B cell (primary cell): ENCODE measurements at places on chromosomes 7 and 10.

DNA sequence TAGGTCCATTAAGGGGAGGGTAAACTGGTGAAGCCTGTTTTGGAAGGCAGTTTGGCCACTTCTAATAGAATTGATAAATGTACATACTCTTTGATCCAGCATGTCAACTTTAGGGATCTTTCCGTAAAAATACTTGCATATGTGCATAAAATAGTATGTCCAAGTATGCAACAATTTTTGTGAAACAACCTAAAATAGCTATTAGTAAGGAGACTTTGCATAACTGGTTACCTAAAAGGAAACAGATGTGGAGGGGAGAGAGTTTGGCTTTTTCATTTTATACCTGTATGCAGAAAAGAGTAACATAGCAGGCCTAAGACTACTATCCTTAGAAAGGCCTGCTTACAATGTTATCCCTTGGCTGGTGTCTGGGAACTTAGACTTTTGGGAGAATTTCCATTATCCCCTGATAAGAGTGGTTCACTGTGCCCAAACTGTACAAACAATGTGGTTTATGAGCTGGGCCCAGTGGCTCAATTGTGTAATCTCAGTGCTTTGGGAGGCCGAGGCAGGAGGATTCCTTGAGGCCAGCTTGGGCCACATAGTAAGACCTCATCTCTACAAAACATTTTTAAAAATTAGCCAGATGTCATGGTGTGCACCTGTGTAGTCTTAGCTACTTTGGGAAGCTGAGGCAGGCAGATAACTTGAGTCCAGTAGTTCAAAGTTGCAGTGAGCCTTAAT, 21.3 kb downstream of the PTPN12 start:
- no peak for DNase-seq

DNA sequence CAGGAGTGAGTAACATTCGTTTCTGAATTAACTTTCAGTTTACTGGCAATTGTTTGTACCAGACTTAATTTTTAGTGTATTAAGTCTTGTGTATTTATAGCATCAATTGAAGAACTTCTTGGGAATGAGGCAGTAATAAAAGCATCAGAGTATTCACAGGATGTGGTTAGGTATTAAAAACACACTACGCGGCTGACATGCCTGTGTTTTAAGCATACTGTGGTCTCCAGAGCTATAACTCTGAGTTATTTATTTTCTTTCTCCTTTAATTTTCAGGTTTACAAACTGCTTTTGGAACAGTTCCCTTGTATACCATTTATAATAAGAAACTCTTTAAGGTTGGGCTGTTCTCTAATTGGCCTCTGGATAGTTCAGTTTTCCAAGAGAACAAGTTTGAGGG, 626.1 kb upstream of the NRG3 start:
- DNase-seq = no peak

GRCh38 chr10:125199270-125199669, 38.9 kb upstream of the CTBP2 start:
- no peak for DNase-seq

DNA sequence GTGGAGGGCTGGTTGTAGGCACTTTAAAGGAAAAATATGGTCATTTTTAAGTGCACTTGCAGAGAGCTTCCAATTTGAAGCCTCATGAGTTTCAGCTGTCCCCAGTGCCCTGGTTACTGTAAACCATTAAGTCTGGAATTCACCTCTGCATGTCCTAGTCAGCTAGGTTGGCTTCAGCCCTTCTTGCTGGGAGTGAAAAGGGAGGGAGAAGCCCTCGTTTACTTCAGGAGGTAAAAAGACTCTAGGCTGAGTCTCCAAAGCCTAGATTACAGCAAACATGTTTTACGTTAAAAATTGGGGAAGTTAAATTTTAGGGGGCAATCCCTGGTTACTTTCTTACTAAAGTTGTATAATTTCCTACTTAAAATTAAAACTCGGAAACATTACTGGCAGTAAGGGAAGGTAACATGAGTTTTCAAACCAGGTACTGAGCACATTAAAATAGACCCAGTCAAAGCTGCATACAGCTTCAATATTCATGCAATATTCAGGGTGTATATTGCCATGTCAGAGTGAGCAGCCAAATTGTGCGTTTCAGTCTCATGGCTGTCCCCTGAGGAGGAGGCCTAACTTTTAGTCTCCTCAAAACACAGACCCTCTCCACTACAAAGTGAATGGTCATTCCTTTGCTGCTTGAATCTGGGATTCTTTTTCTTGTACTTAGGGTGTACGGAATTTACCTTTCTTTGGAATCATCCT, 156.7 kb downstream of the PRKG1 start:
- DNase-seq = no peak

DNA sequence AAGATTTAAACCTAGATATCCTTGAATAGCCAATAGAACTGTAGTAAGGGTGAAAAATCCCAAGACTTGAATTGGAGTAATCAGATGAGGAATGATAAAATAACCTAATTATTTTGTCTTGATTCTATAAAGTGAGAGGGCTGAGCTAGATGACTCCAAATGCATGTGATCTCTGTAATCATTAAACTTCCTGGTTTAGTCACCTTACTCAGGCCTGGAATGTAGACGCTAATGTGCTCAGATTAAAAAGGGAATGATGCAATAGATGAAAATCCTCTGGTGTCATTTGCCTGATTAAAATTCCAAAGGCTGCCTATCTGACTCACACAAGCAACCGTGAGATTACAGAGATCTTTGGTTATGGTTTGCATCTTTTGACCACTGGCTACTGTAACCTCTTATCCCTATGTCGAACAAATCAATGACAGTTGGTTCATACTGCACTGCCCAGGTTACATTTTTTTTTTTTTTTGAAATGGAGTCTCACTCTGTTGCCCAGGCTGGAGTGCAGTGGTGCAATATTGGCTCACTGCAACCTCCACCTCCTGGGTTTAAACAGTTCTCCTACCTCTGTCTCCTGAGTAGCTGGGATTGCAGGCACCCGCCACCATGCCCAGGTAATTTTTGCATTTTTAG, 2.9 kb upstream of the HKDC1 start:
- DNase-seq = no peak

DNA sequence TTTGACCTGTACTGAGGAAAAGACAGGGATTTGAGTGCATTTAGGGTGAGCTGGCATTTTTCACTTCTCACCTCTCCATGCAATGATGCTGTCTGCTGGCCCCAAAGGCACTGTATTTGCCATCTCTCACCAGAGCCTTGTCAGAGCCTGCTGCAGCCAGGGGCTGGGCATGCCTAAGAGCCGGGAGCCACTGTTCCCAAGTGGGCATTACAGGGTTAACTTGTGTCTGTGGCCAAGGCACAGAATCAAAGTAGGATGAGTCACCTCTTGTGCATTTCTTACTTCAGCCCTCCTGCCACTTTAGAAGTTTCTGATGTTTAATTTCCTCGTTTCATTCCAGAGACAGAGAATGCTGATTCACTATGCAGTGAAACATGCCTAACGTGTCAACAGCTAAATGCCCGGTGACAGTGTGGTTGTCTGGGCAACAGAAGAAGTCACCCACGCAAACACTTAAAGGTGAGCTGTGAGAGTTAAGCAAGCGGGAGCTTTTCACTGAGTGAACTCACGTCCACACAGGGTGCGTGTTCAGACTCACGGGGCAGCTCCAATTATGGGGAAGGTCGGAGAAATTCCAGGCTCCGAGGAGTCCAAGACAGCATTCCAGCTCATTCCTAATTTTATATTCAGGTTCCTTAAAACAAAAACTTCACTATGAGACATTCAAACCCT, 57.1 kb upstream of the IGFBP3 start:
- no peak for DNase-seq

DNA sequence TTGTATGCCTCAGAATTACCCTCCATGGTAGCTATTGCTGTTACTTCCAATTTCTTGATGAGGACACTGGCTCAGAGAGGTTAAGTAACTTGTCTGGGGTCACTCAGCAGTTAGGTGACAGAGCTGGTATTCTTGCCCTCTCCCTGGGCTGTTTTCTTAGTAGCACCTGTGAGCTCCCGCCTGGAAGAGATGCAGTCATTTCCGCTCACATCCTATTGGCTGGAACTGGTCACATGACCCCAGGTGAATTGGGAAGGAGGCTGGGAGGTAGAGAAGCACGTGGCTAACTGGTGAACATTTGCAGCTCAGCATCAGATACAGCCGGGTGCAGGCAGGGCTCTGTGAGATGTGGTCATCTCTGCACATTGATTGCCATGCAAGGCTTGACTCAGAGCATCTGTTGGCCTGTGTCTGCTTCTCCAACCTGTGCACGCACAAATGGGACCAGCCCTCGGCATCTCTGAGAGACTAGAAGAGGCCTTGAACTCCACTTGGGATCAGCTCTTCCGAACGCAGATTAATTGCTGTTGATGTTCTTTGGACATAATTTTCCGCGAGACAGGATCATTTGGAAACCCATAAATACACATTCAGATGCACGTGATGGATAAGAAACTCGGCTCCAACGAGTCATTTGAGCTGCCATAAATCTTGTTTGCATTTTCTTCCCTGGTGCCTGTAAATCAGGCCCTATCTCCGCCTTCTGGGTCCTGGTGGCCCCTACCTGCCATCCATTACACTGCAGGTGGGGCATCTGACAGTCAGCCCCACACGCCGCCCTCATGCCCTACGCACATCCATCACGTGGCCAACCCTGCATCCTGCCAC, 42.8 kb downstream of the MYL10 start:
- no peak for DNase-seq
